ENCODE measurements at places on chromosomes 11 and 22.

DNA sequence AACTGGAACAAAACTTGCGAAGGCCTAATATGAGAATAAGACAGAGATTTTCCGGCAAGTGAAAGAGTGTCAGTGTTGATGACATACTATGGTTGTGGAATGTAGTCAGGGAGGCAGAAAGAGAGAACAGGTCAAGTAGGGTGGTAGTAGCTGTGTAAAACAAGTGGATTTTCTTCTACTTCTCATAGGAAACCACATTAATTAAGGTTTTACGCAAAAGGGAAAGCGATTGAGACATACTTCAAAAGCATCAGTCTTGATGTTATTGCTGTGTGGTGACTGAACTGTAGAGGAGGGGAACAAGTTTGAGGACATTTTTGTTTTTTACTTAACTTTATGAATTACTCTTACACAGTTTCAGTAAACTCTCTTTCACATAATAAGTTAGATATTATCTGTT lies 186.0 kb upstream of the CNTN5 start:
- DNase-seq: no peak
- H3K4me3 ChIP-seq: no peak overlapping the region
- no peaks in the 10 kb centered on the region for H3K4me1 ChIP-seq
- H3K27me3 ChIP-seq: no peaks in the 10 kb centered on the region
- H3K36me3 ChIP-seq: no peaks in the 10 kb centered on the region

- no peaks in the 10 kb centered on the region for H3K36me3 ChIP-seq
- no peak overlapping the region for H3K27ac ChIP-seq
- no peak overlapping the region for H3K4me3 ChIP-seq
- no peaks in the 10 kb centered on the region for H3K4me1 ChIP-seq
- DNase-seq: no peak
Measured at GRCh38 chr11:82586581-82586980, 147.1 kb downstream of the FAM181B start.

DNA sequence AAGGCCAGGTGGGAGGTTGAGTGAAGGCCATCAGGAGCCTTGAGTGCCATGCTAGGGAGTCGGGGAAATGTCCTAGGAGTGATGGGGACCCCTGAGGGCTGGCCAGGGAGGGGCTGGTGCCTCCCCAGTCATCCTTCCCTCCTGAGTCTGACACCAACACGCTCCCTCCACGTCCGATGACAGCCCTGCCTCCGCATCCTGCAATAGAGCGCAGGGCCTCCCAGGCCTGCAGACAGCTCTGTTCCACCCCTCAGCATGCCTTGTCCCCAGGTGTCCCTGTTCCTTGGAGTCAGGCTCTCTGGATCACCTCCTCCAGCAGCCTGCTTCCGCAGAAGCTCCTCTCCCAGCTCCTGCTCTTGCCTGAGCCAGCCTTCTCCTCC lies 3.1 kb downstream of the RAC2 start:
- peak overlapping the region; percentile 87 for H3K27ac ChIP-seq
- H3K4me3 ChIP-seq: peak overlapping the region; percentile 45
- no peak for DNase-seq
- no peaks in the 10 kb centered on the region for H3K27me3 ChIP-seq

- H3K4me3 ChIP-seq: peak overlapping the region; percentile 39
- no peaks in the 10 kb centered on the region for H3K27me3 ChIP-seq
- H3K4me1 ChIP-seq: peaks cover 10% of the 10 kb centered on the region
Measured at GRCh38 chr11:1335264-1335810, 25.9 kb upstream of the TOLLIP start.

DNA sequence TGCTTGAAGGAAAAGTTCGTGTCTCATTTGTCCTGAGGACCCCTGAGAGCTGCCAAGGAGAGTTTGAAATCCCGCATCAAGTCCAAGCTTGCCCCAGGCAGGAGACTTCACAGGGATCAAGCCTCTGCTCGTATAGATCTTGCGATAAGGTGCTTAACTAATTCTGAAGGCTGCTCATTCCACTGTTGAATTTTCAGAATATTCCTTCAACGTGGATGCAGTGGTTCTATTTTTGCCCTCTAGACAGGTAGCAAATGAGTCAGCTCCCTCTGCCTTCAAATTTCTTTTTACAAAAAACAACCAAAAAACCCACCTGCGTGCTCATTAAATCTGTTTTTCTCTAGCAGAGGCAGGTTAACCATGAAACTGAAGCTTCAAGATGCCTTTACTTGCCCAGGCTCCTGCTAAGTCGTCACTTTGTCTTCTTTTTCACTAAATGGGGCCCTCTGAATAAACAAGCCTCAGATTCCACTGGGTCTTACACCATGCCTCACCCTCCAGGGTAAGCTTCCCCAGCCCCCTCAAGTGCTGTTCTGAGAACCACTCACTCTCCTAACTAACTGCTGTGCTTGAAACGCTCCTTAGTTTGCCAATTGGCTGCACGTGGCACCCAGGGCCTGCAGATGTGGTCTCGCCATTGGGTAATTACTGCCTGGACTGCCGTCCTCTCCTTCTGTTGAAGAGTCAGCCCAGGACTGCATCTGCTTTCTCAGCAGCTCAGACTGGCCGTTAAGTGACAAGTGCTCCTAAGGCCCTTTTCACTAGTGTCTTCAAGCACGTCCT lies 105.0 kb downstream of the TRPC6 start:
- no peaks in the 10 kb centered on the region for H3K4me1 ChIP-seq
- no peak overlapping the region for H3K27ac ChIP-seq
- no peak for DNase-seq

- H3K27me3 ChIP-seq: no peaks in the 10 kb centered on the region
- H3K4me1 ChIP-seq: no peaks in the 10 kb centered on the region
- H3K4me3 ChIP-seq: no peak overlapping the region
Measured at GRCh38 chr22:45529105-45529504, 26.4 kb downstream of the FBLN1 start.
